ENCODE measurements at places on chromosomes 2 and 18.

DNA sequence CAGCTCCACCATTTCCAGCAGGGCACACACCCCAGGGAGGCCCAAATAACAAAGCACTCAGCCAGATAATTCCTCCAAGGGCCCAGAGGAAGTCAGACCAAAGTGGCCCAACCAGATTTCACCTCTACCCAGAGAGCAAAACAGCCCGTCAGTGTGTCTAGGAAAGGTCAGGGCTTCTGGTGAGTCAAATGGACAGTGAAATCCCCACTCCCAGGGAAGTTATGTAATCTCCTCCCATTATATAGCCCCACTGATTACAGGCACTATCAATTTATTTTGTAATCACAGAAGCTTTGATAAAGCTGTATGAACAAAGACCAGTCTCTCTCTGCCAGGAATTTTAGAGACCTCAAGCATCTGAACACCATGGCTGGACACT is 4.0 kb downstream of the B4GALT6 start:
- DNase-seq: peak; percentile 35

- peak; percentile 97 for DNase-seq
Measured at GRCh38 chr2:174606336-174606735, 8.7 kb upstream of the WIPF1 start.

DNA sequence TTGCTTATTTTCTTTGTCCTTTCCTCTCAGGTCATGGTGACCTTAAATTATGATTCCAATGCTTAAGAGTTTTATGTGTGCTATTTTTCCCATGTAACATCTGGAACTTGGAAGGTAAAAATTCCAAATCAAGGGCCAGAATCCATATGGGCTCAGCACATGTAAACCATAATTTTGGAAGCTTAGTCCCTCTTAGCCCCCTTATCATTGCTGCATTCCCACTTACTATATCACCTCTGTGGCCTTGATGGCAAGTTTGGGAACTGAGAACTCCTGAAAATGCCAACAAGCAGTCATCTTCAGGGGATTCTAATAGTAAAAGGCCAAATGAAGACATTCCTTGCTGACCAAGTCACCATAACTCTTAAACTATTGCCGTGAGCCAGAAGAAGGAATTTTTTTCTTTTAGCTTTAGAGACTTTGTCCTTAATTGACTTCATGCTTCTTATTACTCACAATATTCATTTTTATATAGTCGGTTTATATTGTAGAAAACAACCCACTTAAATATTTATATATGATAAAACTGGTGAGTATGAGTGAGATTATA is 251.4 kb downstream of the SLC8A1 start:
- peak; percentile 50 for DNase-seq

- DNase-seq: no peak
Measured at GRCh38 chr2:39174022-39174421, 53.2 kb upstream of the SOS1 start.

- DNase-seq: no peak
Measured at GRCh38 chr2:216206821-216207220, 97.7 kb downstream of the XRCC5 start.

DNA sequence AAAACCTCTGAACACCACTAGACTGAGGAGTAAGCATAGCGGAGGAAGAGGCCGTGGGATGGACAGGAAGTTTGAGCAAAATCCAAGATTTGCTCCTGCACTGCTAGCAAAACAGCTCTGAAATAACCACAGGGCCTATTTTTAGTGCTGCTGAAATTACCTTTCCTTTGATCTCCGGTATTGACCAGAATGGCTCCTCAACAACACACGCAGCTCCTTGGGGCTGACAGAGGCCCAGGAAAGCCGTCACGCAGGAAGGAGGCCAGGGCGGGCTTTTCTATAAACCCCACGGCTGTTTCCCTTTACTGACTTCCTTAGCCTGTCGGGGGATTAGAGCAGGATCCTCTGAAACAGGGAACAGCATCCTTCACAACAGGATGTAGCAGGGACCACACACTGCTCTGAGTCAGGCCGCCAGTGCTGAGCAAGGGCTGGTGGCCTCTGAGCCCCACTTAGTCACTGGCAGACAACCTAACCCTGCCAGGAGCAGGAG is 80.8 kb upstream of the LCLAT1 start:
- DNase-seq: peak; percentile 51

DNA sequence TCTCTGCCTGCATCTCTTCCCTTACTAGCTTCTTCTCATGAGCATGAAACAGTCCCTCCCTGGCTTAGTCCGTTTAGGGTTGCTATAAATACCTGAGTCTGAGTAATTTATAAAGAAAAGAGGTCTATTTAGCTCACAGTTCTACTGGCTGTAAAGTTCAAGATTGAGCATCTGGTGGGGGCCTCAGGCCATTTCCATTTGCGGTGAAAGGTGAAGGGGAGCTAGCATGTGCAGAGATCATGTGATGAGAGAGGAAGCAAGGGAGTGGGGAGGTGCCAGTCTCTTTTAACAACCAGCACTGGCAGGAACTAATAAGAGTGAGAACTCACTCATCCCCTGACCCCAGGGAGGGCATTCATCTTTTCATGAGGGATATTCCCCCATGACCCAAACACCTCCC is 26.8 kb downstream of the RHBDD1 start:
- DNase-seq: no peak

GRCh38 chr2:176182671-176183070 is 5.8 kb upstream of the HOXD1 start:
- no peak for DNase-seq

DNA sequence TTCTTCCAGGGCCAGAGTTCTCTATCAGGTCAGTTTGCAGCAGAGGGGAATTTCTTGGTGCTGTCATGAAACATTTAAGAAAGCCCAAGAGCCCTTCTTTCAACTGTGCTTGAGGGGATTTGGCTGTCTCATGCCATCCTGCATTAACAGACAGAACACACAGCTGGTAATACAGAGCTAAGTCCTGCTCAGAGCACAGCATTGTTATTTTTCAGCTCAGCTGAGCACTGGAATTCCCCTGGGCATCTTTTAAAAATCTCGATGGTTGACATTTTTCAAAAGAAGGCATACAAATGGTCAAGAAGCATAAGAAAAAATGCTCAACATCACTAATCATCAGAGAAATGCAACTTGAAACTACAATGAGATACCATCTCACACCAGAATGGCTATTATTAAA is 14.9 kb upstream of the IL1R2 start:
- no peak for DNase-seq

DNA sequence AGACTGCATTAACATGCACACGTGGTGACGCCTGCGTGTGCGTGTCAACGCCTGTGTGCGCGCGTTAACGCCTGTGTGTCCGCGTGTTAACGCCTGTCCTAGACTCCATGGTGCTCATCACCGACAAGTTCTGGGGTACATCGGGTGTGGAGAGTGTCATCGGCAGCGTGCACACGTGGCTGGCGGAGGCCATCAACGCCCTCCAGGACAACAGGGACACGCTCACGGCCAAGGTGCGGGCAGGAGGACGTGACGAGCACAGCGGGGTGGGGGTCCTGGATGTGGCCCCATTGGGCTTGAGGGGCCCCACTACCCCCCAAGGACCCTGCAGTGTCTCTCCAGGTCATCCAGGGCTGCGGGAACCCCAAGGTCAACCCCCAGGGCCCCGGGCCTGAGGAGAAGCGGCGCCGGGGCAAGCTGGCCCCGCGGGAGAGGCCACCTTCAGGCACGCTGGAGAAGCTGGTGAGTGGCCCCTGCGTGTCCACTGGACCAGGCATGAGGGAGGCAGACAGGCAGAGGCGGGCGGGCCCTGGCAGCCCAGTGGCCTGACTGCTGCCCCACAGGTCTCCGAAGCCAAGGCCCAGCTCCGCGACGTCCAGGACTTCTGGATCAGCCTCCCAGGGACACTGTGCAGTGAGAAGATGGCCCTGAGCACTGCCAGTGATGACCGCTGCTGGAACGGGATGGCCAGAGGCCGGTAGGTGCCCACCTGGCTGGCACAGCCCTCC is 29.2 kb downstream of the GPC1 start:
- no peak for DNase-seq

- no peak for DNase-seq
Measured at GRCh38 chr2:237315829-237316225, 98.1 kb downstream of the COL6A3 start.

DNA sequence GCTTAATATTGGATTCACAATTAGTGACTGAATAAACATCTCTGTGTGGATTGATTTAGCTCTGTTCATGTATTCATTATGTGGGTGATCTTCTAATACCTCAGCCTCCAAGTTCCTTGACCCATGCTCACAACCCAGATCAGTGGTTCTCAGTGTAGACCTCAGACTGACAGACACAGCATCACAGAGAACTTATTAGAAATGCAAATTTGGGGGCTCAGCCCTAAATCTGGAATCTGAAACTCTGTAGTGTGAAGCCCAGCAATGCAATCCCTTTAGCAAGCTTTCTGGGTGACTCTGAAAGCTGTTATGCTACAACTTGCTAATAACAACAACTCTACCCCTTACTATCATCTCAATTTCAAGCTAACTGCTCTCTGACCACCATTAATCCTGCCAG is 273.1 kb upstream of the FANCL start:
- DNase-seq: no peak

DNA sequence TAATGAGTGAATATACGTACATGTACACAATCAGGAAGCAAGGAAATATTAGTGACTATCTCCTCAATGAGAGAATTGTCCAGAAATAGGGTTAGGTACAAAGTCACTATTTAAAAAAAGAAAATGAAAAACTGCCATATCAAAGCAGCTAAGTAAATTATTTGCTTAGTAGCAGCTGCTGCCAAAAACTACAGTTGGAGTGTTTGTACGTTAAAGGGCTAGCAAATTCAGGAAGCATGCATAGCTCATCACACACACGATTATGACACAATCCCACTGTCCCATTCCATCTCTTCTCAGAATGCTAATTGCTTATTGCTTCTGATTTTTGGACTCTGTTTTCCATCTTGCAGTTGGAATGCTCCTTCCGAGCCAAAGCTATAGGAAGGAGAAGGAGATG is 2012.5 kb upstream of the LRRTM1 start:
- DNase-seq: no peak

DNA sequence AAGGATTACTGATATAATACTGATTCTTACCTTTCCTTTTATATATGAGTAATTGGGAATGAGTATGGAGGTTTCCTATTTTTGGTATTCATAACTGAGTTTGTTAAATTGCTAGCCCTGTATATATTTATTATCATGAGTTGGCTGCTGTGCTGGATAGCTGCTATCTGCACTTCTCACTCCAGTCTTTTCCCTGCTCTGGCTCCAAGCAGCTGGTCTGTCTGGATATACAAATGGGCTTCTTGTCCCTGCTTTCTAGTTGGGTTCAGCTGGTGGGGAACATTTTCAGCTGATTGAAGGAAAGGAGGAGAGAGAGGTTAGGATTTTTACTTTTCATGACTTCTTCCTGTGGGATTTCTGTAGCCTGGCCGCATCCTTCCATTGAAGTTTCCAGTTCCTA is 41.2 kb downstream of the AGFG1 start:
- DNase-seq: no peak

GRCh38 chr2:24993406-24994145 is 21.8 kb upstream of the DNAJC27 start:
- DNase-seq: no peak

- peak; percentile 37 for DNase-seq
Measured at GRCh38 chr2:2456721-2457120, 125.6 kb upstream of the MYT1L start.

- peak; percentile 63 for DNase-seq
Measured at GRCh38 chr2:220469201-220469600, 841.8 kb downstream of the SLC4A3 start.

DNA sequence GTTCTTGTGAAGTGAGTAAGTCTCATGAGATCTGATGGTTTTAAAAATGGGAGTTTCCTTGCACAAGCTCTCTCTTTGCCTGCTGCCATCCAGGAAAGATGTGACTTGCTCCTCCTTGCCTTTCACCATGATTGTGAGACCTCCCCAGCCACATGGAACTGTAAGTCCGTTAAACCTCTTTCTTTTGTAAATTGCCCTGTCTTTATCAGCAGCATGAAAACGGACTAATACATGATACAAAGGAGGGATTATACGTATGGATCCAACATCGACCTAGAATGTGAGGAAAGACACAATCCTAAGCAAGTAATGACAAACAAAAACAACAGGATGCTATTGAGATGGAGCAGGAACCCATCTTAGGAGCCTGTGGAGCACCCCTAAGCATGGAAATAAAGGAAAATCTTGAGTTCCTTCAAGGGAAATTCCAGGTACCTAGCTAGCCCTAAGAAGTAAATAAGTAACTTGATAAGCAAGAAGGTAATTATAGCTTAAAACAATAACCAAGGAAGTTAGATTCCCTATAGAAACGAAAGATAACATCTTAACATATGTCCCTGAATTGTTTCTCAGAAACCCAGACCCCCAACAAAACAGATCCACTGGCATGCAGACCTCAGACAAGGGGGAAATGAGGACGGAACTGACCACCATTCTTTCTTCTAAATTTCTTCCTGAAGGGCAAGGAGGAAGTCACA is 1.5 kb upstream of the TNFRSF11A start:
- DNase-seq: no peak

- DNase-seq: no peak
Measured at GRCh38 chr2:228649447-228649846, 468.0 kb upstream of the SPHKAP start.

GRCh38 chr2:147164563-147164962 is 680.3 kb upstream of the ACVR2A start:
- DNase-seq: no peak

DNA sequence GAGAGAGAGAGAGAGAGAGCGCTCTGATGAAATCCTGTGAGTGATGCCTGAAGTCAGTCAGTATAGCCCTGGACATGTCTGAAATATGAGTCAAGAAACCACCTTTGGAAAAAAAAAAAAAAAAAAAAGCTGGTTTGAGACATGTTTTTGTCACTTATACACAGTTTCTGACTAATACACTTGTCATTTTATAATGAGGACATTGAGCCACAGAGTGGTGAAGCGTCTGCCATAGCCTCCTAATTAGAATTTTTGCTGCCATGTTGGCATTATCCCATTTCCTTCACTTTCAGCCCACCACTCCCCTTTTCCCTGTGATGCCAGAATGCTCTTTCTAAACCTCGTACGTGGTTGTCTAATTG is 15.7 kb upstream of the MYO3B start:
- peak; percentile 51 for DNase-seq

DNA sequence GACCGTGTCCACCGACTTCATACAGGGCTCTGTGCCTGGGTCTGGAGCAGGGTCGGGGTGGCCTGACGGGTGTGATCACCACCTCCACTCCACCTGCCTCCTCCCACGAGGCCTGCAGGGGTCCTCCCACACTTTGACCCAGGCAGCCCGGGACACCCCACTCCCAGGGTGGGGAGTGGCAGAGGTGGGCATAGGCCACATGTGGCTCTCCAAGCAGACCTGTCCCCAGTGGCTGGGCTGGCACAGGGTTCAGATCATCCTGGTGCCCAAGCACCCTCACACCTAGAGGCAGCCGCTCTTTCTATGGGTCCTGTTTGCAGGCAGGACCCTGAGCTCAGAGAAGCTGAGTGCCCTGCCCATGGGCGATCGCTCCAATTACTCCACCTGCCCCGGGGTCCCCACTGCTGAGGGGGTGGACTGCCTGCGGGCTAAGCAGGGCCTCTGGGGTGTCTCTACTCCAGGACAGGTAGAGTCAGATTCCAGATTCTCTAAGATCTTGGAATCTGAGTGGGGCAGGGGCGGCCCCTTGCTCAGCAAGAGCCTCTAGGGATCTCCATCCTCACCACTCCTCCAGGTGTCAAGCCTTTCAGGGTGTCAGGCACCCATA is 1.4 kb downstream of the NEURL3 start:
- DNase-seq: no peak

GRCh38 chr2:23967846-23968245 is 27.6 kb downstream of the UBXN2A start:
- DNase-seq: no peak

GRCh38 chr2:121080013-121080772 is 204.8 kb downstream of the TFCP2L1 start:
- peak; percentile 49 for DNase-seq

- peak; percentile 71 for DNase-seq
Measured at GRCh38 chr18:59837586-59837985, 62.2 kb upstream of the PMAIP1 start.
